ENCODE measurements at places on chromosomes 7 and 10.

GRCh38 chr7:5687936-5688630 is 93.4 kb downstream of the RNF216 start:
- DNase-seq: no peak

DNA sequence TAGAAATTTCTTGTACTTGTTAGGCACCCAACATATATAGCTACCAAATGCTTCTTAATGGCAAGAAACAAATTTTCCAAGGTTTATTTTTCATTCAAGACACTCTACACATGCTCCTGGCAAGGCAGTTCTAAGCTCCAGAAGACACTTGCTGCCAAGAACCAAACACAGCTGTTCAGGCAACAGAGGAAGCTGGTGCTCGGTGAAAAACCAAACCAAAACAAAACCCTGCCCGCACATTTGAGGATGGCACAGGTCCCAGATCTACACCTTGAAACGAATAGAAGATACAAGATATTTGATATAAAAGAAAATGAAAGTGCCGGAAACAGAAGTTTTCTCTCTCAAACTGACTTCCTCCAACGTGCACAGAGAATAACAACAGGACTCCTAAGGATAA is 4.9 kb upstream of the DNTT start:
- no peak for DNase-seq

- no peak for DNase-seq
Observed at GRCh38 chr10:120392245-120392644, 64.8 kb upstream of the PLPP4 start.

DNA sequence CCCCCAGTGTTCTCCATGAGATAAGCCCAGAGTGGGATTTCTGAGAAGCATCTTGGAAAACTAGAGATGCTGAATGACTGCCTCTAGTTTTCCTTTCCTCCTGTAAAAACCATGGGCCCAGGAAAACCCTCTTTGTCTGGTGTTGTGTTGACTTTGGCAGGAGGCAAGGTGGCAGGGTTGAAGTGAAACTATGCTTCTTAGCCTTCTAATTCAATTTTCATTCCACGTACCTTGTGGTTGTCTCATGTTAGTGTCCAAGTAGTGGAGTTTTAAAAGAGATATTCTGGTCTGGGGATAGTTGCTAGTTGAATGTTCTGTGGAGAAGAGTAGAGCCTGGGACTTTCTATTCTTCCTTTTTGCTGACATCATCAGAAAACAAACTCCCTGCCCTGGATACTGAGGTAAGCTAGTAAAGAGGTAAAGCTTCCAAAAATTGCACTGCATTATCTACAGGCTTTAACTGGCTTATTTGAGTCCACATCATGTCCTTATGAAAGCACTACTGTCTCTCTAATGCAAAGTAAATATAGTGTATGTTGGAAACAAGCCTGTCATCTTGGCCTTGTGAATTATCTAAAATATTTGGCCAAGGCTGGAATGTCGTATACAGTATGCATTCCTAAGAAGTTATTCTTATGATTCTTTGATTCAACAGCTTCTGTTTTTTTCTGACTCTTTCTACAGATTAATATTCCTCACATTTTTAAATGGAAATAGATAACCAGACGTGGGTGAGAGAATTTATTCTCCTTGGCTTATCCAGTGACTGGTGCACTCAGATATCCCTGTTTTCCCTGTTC is at the start of gene OR2F2:
TSS of gene OR2F2 (plus strand) at position 708 of the 800 bp plus-strand sequence. CDS start at position 708, 0 bp downstream.
- no peak for DNase-seq

DNA sequence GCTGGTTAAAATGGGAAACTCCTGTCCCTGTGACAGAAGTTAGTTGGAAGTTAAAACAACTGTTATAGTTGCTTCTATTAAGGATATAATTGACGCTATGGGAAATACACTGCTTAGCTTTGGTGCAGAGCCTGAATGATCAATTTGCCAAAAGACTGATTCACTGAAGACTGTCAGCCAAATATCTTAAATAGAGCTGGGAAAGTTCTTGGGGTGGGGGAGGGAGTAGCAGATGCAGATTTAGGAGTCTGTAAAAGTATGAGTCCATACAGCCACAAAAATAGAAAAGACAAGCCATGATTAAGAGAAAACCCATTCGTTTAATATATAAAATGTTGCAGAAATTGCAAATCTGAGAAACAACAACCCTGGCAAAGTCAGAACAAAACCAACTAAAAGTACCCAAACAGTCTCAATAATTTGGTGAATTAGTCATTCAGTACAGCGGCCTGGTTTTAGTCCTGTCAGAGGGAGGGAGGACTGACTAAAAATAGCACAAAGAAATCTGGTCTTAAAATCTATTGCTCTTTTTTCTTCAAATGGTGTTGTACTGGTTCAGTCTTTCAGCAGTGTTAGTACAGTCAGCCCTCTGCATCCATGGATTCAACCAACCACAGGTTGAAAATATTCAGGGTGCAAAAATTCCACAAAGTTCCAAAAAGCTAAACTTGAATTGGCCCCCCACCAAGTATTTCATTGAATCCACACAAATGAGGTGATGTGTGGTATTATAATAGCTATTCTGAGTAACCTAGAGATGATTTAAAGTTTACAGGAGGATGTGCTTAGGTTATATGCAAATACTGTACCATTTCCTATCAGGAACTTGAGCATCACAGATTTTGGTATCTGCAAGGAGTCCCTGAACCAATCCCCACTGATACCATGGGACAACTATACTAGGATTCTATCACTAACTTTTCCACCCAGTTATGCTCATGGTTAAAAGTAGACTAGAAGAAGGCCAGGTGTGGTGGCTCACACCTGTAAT is 30.0 kb downstream of the STK17A start:
- DNase-seq: no peak

- DNase-seq: no peak
Observed at GRCh38 chr10:88114368-88114767, 250.9 kb downstream of the PTEN start.

- no peak for DNase-seq
Observed at GRCh38 chr7:112362731-112363131, 87.5 kb upstream of the IFRD1 start.

GRCh38 chr7:86925221-86925620 is 134.2 kb downstream of the ELAPOR2 start:
- no peak for DNase-seq

GRCh38 chr7:2044883-2045471 is 187.8 kb downstream of the MAD1L1 start:
- no peak for DNase-seq

DNA sequence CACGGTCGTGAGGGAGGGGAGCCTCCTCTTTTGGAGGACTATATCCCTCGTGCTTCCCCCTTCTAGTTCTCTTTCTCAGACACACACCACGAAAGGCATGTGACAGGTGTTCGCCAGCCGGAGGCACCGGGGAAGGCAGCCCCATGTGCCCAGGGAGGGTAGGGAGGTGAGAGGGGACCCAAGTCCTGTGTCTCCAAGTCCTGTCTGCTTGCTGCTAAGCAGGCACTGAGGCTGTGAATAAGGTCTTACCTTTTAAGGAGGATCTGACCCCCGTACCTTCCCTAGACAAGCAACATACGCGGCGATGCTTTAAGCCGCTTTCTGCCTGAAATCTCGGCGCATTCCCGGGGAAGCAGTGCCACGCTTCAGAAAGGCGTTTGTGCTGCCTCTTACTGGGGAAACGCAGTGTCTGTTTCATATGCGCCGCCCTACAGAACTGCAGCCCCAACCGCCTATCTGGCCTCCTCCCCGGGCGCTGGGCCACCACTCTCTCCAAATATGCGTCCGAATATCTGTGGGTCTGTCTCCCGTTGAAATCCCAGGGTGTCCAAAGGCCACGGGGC is 770 bp downstream of the PLXNA4 start:
- no peak for DNase-seq

- no peak for DNase-seq
Observed at GRCh38 chr10:61052469-61053205, 108.7 kb upstream of the RHOBTB1 start.

- DNase-seq: no peak
Observed at GRCh38 chr7:136023134-136023869, 46.1 kb upstream of the MTPN start.

- no peak for DNase-seq
Observed at GRCh38 chr10:34161777-34162370, 653.2 kb downstream of the PARD3 start.

GRCh38 chr7:25940086-25940906 is 211.7 kb upstream of the NFE2L3 start:
- no peak for DNase-seq

DNA sequence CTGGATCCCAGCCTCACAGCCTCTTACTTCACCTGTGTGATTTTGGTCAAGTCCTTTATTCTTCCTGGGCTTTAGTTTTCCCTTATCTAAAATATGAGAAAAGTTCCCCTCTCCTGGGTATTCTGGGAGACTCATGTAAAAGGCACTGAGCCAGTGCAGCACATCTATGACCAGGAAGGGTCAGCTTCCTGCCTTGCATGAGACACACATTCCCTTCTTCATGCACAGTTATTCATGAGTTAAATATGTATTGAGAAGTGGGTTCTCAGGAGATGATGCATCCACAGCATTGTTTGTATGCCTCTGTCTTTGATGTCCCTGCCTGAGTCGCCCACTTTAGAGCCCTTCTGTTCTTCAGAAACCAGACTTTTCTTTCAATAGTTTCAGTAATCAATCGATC is 33.3 kb downstream of the EGFR start:
- DNase-seq: no peak

- DNase-seq: no peak
Observed at GRCh38 chr7:2191016-2191415, 41.7 kb downstream of the MAD1L1 start.

DNA sequence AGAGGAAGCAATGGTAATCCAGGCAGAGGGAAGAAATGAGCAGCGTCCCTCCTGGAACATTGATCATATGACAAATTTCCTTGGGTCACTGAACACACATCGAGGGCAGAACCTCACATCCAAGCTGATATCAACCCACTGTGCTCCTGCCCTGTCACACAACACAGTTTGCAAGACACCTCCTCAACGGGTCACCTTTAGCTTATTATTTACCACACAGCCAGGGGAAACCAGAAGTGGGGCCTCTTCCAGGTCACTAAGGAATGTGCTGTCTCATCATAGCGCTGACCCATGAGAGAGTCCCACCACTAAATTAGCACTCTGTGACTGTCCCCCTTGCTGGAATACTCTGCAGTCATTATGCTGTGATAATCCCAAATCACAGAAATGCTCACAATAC is 69.7 kb upstream of the PPP1R3C start:
- no peak for DNase-seq

DNA sequence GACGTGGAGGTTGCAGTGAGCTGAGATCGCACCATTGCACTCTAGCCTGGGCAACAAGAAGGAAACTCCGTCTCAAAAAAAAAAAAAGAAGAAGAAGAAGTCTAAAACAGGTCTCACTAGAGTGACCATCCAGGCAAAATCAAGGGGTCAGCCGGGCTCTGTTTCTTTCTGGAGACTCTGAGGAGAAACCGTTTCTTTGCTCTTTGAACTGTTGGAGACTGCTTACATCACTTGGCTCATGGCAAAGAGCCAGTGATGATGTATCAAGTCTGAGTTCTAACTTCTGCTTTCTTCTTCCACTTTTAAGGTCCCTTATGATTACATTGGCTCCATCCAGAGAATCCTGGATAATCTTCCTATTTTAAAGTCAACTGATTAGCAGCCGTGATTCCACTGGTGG is 306.8 kb downstream of the WDR11 start:
- no peak for DNase-seq

- DNase-seq: no peak
Observed at GRCh38 chr10:76086761-76087639, 655.6 kb downstream of the LRMDA start.

- no peak for DNase-seq
Observed at GRCh38 chr7:31991406-31991805, 78.8 kb downstream of the PDE1C start.

GRCh38 chr7:112743811-112744210 is 46.4 kb downstream of the TMEM168 start:
- DNase-seq: no peak

DNA sequence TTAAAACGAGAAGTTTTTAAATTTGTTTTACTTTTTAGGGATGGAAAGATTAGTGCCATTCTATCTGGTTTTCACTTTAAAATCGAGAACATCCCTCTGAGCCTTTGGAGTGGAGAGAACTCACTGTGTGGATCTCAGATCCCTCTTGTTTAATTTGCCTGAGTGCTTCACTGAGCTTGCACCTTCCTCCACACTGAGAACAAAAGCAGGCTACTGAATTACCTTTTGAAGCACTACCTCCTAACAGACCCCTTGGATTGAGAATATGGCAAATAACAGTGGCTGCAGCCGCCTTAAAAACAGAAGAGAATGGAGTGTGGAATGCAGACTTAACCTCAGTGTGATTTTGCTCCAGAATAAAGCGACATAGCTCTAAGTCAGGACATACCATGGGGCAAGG is 204.7 kb downstream of the CNTNAP2 start:
- DNase-seq: no peak

- no peak for DNase-seq
Observed at GRCh38 chr10:127472976-127473375, 76.1 kb upstream of the NPS start.
